ENCODE measurements at places on chromosomes 13 and 19.
A peak's percentile ranks its signal among the peaks of the same experiment; 100 is the strongest.

- DNase-seq, result peak; percentile 44
These were observed at the start of gene TMEM238 for GRCh38 chr19:55384131-55384919. Gene TMEM238 (minus strand): TSS chr19:55384292. CDS start chr19:55384259, 33 bp downstream.

DNA sequence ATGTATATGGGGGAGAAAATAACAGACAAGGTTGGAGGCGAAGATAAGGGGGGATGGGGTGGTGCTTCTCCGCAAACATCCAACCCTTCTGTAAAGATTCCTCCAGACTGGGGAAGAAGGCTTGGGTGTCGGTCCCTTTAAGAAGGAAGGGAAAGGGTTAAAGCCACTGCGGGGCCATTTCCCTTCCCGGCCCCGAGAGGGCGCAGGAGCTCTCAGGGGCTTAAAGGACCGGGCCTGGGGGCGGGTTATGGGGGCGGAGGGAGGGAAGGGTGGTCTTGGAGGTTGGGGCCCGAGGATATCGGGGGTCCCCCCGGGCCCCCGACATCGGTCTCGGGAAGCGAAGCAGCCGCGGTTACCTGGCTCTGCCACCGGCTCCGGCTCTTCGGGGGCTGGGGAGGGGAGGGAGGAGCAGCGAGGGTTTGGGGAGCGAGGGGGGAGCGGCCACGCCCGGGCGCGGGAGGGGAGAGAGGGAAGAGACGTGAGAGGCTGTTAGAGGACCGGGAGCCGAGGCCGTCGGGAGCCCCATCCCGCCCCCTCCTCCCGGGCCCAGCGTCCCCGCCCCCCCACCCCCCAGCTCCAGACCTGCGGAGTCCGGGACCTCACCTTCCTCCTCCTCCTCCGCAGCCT is 2.8 kb downstream of the TNNT1 start:
- DNase-seq, result no peak

DNA sequence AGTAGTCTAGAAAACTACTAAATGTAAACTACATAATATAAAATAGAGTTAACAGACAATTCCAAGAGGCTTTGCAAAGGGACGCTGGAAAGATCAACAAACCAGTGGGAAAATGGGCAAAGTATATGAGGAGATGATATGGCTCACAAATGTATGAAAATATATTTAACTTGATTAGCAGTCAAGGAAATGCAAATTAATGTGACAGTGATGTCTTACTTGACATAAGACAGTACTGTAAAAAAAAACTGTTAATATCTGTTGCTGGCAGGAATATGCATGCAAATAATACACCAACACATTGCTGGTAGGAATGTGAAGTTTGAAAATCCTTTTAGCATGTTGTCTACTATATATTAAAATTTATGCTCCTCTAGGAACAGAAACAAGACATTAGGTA is 136.1 kb downstream of the ATP8A2 start:
- no peak for DNase-seq

- no peak for DNase-seq
These were observed 530.9 kb downstream of the MYO16 start for GRCh38 chr13:109160357-109160756.

- DNase-seq, result no peak
These were observed 1362.1 kb upstream of the ATXN8OS start for GRCh38 chr13:68745502-68745901.

DNA sequence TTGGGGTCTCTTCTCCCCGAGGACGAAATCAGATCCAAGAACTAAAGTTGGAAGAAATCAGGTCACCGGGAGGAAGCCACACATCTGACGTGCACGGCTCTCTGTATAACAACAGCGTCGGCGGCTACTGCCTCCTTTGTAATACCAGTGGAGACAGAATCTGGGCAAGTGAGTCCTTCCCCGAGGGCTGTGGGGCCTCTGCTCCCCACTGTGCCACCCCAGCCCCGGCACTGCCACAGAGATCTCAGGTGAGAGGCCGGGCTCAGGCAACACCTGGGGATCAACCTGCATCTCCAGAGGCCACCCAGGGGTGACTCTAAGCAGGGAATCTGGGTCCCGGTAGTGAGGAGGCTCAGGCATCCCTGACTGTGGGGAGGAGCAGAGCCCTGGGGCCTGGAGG is 33.7 kb upstream of the C13orf46 start:
- no peak for DNase-seq

GRCh38 chr19:48933382-48933932 is at the start of gene DHDH:
Gene DHDH (plus strand): TSS chr19:48933699. CDS start chr19:48933722, 23 bp downstream.
- DNase-seq, result peak; percentile 84

DNA sequence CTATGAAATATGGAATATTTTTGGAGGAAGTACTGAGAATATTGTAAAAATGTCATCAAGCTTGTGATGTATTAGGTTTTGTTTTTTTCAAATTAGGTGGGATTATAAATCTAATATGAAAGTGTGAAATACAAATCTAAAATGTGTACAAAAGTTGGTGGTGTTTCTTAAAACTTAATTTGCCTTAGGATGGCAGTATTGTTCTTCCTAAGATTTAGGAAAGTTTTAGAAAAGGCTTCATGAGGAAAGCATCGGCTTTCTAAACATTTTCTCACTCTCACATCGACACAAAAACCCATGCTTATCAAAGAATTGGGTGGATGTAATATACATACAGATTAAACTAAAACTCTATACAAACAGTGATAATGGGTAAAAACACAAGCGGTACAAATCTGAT is 972.0 kb upstream of the PCDH20 start:
- no peak for DNase-seq

- DNase-seq, result peak; percentile 58
These were observed 74.5 kb upstream of the RAP2A start for GRCh38 chr13:97359181-97360057.

- DNase-seq, result no peak
These were observed 15.8 kb downstream of the TLE2 start for GRCh38 chr19:3013263-3013725.

GRCh38 chr19:49142866-49143335 is 12.3 kb downstream of the HRC start:
- peak; percentile 89 for DNase-seq

DNA sequence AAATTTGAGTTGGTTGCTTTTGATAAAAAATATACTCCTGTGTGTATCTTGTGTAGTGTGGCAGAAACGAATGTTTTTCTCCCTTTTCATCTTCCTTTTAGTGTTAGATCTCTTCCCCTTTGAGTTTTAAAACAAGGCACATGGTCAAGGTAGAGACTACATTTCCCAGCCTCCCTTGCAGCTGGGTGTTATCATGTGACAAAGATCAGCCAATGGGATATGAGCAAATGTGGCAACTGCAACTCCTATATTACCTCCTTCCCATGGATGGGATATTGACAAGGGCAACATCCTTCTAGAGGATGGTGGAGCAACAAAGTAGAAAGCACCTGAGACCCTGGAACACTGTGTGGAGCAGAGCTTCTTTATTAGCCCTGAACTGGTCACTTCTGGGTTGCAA is 42.4 kb downstream of the ADGRE3 start:
- no peak for DNase-seq

GRCh38 chr13:27375686-27376326 is 48.6 kb upstream of the GTF3A start:
- DNase-seq, result peak; percentile 56

- no peak for DNase-seq
These were observed 21.7 kb downstream of the ZNF536 start for GRCh38 chr19:30393729-30394480.

GRCh38 chr13:30774214-30774730 is 38.9 kb downstream of the ALOX5AP start:
- no peak for DNase-seq

- DNase-seq, result no peak
These were observed 518.2 kb upstream of the HTR2A start for GRCh38 chr13:47415048-47415447.

DNA sequence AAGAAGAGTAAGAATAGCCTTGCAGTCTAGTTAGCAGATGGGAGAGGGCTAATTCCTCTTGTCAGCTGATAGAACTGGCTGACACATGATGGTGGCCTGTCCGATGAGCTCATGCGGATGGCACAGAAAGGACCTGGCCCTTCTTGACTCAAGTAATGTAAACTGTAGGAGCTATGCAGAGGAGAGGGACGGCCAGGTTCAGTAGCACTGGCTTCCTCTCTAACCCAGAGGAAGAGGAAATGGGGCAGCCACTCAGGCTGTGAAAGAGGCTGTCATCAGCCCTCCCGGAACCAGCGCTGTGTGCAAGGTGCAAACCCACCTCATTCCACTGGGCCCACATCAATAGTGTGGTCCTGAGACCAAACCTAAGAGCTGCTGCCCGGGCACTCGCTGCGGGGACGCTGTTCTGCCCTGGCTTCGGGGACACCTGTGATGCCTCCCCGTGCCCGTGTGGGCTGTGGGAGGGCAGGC is 30.8 kb upstream of the USE1 start:
- no peak for DNase-seq

DNA sequence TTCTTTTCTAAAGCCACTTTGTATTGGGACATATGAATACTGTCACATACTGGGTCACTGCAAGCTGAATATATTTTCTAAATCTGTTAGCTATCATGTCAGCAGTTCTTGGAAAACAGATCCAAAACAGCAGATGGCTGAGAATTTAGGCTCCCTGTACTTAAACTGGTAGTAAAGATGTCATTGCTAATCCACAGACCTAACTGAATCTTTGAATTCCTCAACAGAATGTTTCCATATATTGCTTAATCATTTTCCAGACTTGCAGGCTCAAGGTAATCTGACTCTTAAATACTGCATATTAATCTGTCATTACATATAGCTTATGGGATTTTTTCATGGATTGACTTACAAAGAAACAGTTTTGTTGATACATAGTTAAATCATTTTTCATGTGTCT is 639.0 kb upstream of the KLHL1 start:
- no peak for DNase-seq

GRCh38 chr13:50747737-50748350 is 95.6 kb downstream of the DLEU7 start:
- no peak for DNase-seq

- no peak for DNase-seq
These were observed 193.5 kb downstream of the ZNF536 start for GRCh38 chr19:30565636-30566035.

DNA sequence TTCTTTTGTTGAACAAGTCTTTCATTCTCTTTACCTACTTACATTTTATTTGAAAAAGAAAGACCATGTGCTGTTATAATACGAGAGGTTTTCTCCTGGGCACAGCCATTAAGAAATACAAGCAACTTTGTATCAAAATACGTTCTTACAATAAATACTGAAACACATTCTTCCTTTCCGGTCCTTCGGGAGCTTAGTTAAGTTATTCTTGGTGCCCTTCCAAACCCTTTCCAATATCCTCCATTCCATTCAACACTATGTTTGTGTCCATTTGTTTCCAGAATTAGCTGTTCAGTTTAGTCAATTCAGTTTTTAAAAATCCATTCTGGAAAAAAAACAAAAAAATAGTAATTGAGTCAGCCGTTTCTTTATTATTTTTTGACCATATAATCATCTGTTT is 746.8 kb upstream of the SLC10A2 start:
- DNase-seq, result no peak

- DNase-seq, result no peak
These were observed 232.2 kb downstream of the DACH1 start for GRCh38 chr13:71634602-71635443.

DNA sequence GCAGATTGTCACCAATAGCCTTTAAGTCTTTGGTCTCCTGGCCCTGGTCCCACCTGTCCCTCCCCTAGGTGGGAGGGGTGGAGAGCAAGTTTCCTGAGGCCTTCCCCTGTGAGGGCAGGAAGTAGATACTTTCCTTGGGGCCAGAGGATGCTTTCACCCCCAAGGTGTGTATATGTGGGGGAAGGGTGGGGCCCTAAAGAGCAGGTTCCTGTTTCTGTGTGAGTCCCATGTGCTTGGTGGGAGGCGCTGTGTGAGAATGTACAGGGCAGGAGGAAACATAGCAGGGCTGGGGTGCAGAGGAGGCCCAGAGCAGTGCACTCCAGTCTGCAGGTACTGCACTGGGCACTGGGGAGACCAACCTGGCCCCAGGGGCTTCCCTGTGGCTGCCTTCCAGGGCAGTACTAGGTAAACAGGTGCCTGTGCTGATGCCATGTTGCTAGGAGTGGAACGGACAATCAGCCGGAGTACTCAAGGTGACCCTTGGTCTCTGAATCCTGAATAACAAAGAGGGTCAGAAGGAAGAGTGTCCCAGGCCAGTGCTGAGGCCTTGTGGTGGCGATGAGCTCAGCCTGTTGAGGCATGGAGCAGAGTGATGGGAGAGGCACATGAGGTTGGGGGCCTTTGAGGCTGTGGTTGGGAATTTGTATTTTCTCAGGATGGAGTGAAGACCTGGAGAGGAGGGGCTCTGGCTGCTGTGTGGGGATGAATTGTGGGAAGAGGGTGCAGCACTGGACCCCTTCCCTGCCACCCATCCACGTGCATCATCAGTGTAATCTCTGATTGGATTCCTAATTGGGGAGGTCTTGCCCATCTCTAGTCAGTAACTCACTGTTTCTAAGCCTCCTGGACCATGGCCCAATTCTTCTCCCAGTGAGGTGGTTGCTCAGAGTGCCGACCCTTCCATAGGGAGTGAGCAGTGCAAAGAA is 5.1 kb downstream of the EGLN2 start:
- peak; percentile 70 for DNase-seq

- no peak for DNase-seq
These were observed 698 bp downstream of the KANK2 start for GRCh38 chr19:11196406-11197287.

- DNase-seq, result no peak
These were observed 21.7 kb upstream of the RNF17 start for GRCh38 chr13:24742294-24742693.

DNA sequence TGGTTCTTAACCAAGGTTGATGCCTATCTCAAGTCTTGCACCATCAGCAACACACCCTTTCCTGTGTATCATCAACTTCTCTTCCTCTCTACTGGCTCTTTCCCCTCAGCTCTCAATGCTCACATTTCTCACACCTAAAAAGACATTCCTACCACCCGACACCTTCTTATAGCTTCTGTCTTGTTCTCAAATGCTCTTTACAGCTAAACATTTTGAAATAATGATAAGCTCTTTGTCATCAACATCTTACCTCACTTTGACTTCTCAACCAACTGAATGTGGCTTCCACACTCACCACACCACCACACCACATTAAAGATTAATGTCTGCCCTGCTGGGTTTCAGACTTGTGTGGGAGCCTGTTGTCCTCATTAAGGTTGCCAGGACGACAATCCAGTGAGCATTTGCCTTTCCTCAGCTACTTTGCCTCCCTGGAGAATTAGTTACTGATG is 67.8 kb downstream of the RXFP2 start:
- no peak for DNase-seq

- DNase-seq, result no peak
These were observed 10.3 kb downstream of the PALM start for GRCh38 chr19:718991-719512.

- DNase-seq, result no peak
These were observed 10.5 kb downstream of the DDX39A start for GRCh38 chr19:14408491-14409145.

DNA sequence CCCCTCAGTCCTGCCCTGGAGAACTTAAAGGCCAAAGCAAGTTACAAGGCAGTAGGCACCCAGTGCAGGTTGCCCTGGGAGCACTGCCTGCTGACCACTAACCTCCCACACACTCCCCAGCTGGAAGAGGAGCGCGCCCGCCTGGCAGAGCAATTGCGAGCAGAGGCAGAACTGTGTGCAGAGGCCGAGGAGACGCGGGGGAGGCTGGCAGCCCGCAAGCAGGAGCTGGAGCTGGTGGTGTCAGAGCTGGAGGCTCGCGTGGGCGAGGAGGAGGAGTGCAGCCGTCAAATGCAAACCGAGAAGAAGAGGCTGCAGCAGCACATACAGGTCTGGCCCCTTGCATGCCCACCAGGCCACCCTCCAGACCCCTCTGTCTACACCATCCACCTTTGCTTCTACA is 61.1 kb downstream of the KCNC3 start:
- DNase-seq, result no peak

All from mucosa of gallbladder (tissue), 1 donor.